Large intestine (tissue), 12 donors: ENCODE measurements at places on chromosomes 1 and 21. TPM values are rescaled to one million over a fixed set of nuclear protein-coding genes. Genes with fewer than 3 reads are reported as not detected.

DNA sequence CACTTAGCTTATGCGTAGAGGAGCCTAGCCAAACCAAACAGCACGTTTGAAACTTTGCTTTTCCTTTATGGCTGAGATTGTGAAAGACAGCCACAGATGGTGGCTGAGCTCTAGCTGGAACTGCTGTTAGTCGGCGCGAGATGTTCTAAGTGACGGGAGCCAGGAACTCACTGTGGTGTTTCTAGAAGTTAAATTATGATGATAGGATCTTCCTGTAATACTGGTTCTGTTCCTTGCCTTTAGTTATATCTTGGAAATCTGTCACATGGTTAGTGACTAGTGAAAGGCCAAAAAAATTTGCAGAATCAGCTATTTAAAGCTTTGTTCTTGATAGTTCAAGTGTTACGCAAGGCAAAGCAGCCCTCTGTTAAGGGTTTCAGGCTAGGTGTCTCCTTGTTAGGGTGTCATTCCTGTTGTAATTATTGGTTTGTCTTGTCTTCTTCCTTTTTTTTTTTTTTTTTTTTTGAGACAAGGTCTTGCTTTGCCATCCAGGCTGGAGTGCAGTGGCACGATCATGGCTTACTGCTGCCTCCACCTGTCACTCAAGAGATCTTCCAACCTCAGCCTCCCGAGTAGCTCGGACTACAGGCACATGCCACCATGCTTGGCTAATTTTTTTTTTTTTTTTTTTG, 22.6 kb downstream of the AK4 start:
- peak; percentile 26 for DNase-seq

DNA sequence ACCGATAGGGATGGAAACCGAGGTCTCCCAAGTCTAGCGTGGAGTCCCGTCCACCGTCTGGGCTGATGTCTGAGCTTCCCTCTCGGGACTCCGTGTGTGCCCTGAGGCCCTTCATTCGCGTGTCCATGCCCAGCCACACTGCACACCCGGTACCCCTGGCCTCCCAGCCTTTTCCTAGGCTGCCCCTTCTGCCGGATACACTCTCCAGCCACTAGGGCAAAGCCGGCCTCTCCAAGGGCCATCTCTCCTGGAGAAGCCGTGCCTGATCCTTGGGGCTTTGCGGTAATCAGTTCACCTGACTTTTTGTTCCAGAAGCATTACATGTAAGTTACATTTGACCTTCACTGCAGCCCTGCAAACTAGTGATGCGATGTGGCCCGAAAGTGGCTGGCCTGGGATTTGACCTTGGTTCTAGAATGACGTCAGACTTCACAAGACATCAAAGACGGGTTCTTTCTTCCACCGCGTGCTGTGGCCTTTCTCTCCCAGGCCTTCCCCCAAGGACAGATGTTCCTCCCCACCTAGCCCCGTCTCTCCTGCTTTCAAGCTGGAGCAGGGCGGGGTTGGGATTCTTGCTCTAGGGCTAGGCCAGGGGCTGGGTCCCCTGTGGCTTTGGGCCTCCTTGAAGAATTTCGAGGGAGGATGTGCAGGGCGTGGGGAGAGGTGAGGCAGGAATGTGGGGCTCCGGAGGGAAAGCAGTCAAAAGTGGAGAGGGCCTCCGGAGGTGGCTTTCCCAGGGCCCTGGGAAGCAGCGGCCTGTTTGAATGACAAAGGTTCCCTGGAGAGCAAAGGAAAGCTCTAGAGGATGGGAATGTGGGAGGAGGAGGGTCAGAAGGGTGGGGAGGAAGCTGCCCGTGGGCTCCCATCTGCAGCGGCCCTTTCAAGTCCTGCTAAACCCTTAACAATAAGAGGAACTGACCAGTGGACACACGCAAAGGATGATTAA, 49.7 kb upstream of the SLC2A1 start:
- peak; percentile 73 for DNase-seq

DNA sequence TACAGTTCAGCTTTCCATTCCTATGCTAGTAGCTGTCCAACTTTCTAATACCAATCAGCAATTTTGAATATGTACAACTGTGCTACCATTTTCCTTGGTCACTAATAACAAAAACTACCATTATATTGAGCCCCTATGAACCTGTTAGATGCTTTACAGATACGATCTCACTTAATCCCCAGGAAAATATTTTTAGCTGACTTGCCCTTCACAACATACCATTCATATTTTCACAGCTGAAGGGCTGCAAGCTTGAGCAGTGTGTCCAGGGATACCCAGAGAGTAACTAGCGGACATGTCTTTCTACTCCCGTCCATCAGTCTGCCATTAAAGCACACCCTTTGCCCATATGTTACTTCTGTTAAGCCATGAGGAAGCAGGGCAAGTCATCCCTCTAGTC, 140.5 kb downstream of the SPATA46 start:
- no peak for DNase-seq

GRCh38 chr1:198135366-198135765, 21.4 kb upstream of the NEK7 start:
- no peak for DNase-seq

DNA sequence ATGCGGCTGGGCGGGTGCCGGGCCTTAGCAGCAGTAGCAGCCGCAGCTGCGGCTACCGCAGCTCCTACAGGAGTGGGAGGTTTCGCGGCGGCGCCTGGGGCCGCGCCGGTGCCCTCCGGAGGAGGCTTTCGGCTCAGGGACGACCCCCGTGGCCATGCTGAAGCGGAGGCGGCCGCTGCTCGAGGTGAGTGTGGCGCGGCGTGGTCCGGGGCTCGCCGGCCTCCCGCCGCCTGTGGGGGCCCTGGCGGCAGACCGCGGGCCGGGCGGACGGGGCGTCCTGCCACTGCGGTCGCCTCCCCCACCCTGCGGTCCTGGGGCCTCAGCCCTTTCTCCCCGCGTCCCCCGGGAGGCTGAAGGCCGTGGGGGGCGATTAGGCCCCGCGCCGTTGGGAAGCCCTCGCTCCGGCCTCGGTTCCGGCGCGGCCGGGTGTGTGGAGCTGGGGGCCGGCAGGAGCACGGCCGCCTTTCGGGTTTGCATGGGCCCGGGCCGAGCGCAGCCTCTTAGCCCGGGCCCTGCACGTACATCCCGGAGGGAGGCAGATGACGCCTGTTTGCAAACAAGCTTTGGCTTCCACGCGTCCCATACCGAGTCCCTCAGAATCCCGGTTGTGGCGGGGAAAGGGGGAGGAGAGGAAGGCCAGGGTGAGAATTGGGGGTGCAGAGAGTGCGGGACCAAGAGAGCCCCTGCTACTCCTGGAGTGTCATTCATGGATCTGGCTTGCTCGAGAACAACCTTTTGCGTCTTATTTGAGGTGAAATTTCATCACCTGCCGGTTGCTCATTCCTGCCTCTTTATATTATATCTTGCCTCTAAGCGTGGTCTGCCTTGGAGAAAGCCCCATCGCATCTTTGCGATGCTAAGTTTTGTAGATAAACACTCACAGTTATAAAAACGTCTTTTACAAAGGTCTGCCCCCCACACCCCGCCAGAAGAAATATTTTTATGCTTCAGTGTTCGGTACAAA, 613 bp downstream of the ZFYVE9 start:
- peak; percentile 80 for DNase-seq

- no peak for DNase-seq
Measured at GRCh38 chr1:52904927-52905698, 16.4 kb downstream of the ECHDC2 start.

DNA sequence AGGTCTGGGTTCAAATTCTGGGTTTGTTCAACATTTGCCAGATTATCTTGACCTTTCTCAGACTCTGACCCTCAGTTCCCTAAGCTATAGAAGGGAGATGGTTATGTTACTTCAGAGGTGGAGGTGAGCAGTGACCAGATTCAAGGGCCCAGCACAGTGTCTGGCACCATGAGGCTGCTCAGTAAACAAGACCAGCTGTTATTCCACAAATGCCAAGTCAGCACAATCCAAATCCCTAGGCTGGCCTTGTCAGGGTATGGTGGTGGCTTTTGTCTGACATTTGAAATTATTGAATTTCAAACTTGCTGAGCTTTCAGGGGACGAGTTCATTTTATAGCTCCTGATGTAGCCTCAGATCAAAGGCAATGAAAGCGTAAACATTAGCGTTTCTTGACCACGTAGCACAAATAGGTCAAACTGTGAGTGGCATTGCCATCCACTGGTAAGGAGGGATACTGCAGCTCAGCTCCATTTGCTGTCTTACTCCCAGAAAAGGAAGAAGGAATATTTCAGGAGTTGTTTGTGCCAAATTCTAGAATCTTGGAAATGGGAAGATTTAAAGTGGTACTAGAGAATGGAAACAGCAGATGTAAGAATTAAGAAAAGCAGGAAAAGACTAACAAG, 94.3 kb upstream of the EDN2 start:
- no peak for DNase-seq

GRCh38 chr21:45817345-45817744, 164.2 kb upstream of the COL6A1 start:
- no peak for DNase-seq

- DNase-seq, result no peak
Measured at GRCh38 chr1:37035796-37036666, 1.7 kb upstream of the GRIK3 start.

DNA sequence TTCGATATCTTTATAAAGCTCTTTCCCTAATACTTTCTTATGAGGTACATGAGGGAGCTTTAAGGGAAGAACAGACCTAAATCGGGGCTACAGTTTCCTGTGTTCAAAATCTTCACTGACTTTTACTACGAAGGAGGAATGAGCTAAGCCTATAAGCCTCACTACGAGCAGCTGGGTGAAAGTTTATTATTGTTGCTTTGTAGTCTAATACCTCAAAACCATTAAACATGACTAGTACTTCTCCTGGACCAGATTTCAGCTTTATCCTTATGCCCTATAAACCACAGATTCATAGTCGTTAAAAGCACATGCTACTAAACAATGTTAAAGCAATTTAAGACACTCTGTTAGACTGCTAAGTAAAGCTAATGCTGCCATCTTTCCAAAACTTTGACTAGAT, 30.2 kb downstream of the NDC1 start:
- DNase-seq, result no peak

DNA sequence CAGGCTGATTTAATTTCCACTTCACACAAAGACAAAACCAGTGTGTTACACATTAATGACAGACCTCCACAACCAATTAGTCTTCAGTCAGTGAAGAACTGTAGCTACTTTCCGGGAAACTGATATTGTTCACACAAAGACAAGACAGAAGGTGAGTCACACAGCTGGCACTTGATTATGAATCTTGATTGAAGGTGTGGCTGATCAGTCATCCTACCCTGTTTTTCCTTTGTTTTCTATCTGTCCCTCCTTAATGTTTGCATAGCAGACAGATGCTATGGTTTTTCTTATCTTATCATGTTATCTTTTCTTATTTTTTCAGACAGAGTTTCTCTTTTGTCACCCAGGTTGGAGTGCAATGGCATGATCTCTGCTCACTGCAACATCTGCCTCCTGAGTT, 185.1 kb upstream of the GREM2 start:
- DNase-seq, result no peak

- DNase-seq, result no peak
Measured at GRCh38 chr1:25580927-25581326, 35.7 kb upstream of the MAN1C1 start.

GRCh38 chr1:43933386-43934100, at the start of gene ARTN:
Gene ARTN (plus strand): TSS chr1:43933801. CDS start chr1:43935657, 1,856 bp downstream.
- DNase-seq, result no peak

DNA sequence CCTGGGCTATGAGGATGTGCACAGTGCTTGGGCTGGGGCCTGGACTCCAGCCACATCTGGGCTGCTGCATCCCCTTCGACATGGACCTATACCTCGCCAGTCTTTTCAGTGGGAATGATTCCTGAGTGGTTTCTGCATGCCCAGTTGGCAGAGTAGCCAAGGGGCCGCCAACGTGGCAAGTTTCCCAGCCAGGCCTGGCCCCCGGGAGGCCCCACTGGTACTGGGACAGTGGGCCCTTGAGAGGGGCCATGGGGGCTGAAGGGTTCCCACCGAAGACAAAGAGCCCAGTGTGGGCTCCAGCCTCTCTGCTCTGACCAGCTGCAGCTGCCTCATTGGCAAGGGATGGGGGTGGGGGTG, 15.4 kb downstream of the RAP1GAP start:
- no peak for DNase-seq

DNA sequence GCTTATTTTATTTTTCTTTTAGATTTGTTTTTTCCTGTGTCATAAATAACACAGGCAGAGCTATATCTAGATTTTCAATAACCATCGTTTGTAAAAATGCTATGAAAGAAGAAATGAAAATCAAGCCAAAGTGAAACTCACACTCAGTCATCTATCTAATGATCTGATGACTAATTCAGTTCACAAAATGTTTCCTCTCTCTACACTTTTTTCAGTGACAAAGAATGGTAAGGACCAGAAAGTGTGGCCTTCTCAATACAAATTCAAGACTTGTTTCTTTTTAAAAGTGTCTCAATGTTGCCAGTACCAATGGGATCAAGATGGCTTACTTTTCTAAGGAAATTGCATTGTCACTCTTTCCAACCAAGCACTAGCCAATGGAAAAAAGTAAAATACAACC, 282.8 kb upstream of the PKN2 start:
- no peak for DNase-seq

- DNase-seq, result no peak
Measured at GRCh38 chr1:22133931-22134324, 9.0 kb downstream of the WNT4 start.

GRCh38 chr1:230281556-230281955, 144.6 kb downstream of the PGBD5 start:
- peak; percentile 75 for DNase-seq

DNA sequence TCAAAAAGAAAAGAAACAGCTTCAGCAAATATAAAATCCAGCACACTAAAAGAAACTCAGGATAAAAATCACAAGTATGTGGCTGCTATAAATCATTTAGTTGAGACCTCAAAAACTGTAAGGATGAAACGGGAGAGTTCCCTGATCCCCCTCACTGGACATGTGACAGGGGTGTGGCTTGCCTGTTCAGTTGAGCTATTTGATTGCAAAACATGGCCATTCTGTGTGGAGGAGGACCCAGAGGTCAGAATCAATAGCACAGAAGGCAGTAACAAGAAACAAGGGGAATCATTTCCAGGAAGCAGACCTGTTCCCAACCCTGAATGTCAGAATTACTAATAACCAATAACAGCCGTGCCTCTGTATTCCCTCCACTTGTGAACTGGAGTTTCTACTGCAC, 27.9 kb downstream of the RBM11 start:
- DNase-seq, result peak; percentile 10

GRCh38 chr1:162404550-162405160, 7.3 kb downstream of the SH2D1B start:
- no peak for DNase-seq

- DNase-seq, result no peak
Measured at GRCh38 chr1:214396330-214396729, 115.4 kb downstream of the SMYD2 start.

- DNase-seq, result no peak
Measured at GRCh38 chr1:161001525-161001924, 19.4 kb downstream of the F11R start.

- DNase-seq, result peak; percentile 64
Measured at GRCh38 chr21:36422279-36423098, 37.3 kb downstream of the CHAF1B start.

- DNase-seq, result no peak
Measured at GRCh38 chr1:153364156-153364555, 6.5 kb downstream of the S100A9 start.

Gene FAM76A
- 9.7 TPM for polyA plus RNA-seq

Gene OR2T35
- not detected for polyA plus RNA-seq

Gene KIF21B
- polyA plus RNA-seq, result 1.5 TPM

Gene RPL22
- 1,131 TPM for polyA plus RNA-seq

Gene PPP1R12B
- polyA plus RNA-seq, result 51.8 TPM

Gene GJA9
- polyA plus RNA-seq, result 0.42 TPM

Gene SYTL1
- 9.8 TPM for polyA plus RNA-seq

Gene NTMT2
- not detected for polyA plus RNA-seq
